T1000 (cell line): ENCODE measurements at places on chromosomes 5 and 9.

DNA sequence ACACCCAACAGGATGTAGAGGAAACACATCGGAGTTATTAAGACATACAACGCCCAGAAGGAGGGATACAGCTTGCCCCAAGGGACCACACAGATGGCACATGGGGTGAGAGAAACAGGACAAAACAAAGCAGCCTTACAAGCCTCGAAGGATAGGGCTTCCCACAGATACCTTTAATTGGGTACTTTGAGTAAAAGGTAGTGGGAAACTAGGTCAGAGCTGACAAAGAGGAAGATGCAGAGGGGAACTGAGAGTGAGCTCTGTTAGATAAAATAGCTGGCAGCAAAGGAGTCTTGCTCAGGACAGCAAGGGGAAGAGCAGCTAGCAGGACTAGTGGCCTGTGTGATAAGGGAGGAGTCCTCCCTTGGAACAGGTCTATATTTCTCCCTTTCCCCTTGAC is 48.2 kb downstream of the OTP start:
- DNase-seq, result no peak

DNA sequence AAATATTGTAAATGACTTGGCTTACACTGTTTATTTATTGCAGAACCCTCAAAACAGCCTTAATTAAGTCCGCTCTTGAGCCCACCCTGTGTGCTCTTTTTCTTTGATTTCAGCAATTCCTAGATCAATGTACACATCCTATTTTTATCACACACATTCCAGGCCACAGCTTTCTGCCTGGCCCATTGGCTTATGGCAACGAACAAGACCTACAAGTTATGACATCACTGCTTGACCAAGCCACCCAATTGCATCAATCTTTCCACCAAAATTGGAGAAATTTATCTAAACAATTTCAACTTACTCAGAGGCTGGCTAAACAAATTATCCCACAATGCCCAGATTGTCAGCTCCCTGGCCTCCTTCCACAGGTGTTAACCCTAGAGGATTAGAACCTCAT is 158.4 kb downstream of the CPLANE1 start:
- DNase-seq, result no peak

- DNase-seq, result no peak
Measured at GRCh38 chr9:87276851-87277261, 220.8 kb upstream of the DAPK1 start.

DNA sequence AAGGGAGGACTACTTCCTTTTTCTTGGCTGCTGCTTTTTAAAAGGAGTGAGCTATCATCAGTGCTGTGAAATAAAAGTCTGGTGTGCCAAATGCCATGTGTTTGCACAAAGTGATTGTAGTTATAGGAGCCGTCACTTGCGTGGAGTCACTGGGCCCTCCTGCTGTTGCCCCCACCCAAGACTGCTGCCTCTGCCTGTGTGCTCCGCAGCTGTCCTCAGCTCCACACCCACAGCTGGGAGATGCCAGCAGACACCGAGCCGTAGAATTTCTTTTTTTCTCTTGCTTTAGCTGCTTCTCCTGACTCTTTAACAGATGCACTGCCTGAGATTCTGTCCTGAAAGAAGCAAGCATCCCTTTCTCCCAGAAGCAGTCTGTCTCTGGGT is 9.8 kb upstream of the GLE1 start:
- no peak for DNase-seq

- no peak for DNase-seq
Measured at GRCh38 chr5:40646266-40646665, 33.4 kb upstream of the PTGER4 start.

DNA sequence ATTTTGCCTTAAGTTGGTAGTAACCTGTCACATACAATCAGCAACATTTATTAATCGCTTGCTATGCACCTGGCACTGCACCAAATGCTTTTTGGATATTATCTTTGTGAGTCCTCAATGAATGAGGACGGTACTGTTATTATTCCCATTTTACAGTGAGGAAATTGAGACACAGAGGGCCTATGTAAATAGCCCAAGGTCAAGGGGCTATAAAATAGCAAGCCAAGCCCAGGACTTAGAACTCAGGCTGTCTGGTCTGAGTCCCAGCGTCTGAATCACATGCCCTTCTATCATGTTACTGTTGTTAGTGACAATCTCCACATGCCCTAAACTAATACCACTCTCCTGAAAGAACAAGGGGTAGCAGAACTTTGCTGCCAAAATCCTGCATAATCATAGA is 60.0 kb downstream of the ERAP1 start:
- no peak for DNase-seq

- no peak for DNase-seq
Measured at GRCh38 chr9:30459156-30459555, 1925.3 kb upstream of the ACO1 start.
